Posterior vena cava (tissue), 2 donors: ENCODE measurements at places on chromosomes 3 and 15.

GRCh38 chr15:60128000-60128376 lies 123.9 kb downstream of the FOXB1 start:
- no peak for DNase-seq

GRCh38 chr3:10521772-10522441 lies 16.5 kb upstream of the ATP2B2 start:
- DNase-seq = peak; percentile 36

DNA sequence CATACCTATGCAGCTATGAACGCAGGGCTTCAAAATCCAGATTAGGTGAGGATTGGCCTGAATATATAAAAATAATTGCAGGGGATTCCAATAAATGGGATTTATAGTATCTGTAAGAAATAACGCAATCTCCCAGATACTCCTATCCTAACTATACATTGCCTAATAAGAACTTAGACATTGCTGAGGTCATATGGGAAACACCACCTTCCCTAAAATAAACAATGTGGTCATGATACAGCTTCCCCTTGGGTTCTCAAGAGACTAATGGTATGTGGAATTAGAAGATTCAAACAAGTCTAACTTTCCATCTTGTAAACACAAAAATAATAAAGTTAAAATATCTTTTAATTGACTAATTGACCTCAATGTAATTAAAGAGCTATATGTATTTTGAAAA lies 28.2 kb downstream of the UBE3A start:
- no peak for DNase-seq

DNA sequence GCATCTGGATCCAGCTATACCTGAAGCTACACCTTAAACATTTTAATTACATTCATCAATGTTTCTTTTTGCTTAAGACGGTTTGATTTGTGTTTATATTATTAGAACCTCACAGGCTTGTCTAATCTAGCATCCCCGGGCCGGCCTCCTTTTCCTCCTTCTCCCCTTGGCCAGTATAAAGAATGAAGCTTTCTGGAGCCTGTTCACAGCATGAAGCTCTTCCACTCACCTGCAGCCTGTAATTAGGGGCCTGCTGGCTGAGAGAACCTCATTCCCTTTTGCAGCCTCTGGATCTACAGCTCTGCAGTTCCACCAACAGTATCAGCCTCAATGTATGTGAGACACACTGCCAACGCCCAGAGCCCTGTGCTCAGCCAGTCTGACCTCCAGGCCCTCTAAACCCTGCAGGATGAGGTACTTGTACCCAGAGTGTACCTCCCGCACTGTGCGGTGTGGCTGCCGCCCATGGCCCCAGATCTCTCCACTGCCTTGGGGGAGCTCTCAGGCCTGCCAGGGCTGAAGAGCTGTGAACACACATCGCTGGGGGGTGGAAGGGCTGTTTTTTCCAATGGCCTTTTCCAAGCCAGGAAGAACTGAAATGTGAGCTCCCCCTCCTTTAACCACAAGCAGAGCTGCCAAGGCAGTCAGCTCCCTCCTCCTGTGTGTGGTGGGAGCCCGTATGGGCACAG lies 114.7 kb upstream of the ALDH1A3 start:
- DNase-seq = peak; percentile 75

GRCh38 chr3:196771067-196771466 lies 31.4 kb downstream of the PAK2 start:
- DNase-seq = no peak
